ENCODE measurements at places on chromosomes 16 and 17.

GRCh38 chr17:58191241-58191896 is 1.2 kb upstream of the EPX start:
- no peak for DNase-seq

GRCh38 chr16:24999856-25000461 is 15.2 kb downstream of the ARHGAP17 start:
- DNase-seq, result no peak

DNA sequence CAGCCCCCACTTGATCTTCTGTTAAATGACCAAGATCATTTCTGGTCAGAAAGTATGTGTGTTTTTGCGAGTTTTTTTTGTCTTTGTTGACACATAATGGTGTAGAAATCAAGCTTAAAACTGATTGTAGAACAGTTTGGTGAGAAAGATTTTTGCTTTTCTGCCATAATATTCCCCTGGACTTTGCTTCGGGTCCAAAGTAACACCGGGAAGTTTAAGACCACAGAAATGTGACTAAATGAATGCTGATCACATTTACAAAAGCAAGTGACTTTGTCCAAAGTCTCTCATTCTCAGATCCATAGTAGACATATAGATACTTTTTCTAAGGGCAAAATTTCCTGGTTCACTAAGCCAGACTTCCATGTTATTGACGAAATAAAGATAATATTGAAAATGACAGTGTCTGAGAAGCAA is 2.6 kb downstream of the FAM20A start:
- no peak for DNase-seq

GRCh38 chr17:40947929-40948328 is 10.5 kb upstream of the KRT23 start:
- DNase-seq, result no peak

DNA sequence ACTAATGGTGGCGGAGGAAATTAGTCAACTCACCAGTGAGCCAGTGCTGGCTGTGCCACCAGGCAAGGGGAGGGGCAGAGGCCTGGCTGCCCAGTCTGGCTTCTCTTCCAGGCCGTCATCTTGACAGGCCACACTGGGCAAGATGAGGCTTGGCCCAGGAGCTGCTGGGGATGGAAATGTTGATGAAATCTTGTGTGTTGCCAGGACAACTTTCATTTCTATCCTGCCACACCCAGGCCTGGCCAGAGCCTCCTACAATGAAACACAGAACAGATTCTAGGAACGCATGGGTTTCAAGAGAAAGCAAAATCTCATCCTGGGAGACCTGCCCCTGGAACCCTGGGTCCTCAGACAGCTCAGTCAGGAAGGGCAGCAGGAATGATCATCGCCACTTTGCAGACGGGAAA is 9.3 kb downstream of the HEXIM2 start:
- no peak for DNase-seq

- no peak for DNase-seq
Observed at GRCh38 chr17:81021531-81022343, 13.2 kb upstream of the BAIAP2 start.

- DNase-seq, result no peak
Observed at GRCh38 chr16:20928774-20929411, 28.3 kb downstream of the LYRM1 start.

GRCh38 chr17:66506641-66507040 is 204.2 kb downstream of the PRKCA start:
- no peak for DNase-seq

DNA sequence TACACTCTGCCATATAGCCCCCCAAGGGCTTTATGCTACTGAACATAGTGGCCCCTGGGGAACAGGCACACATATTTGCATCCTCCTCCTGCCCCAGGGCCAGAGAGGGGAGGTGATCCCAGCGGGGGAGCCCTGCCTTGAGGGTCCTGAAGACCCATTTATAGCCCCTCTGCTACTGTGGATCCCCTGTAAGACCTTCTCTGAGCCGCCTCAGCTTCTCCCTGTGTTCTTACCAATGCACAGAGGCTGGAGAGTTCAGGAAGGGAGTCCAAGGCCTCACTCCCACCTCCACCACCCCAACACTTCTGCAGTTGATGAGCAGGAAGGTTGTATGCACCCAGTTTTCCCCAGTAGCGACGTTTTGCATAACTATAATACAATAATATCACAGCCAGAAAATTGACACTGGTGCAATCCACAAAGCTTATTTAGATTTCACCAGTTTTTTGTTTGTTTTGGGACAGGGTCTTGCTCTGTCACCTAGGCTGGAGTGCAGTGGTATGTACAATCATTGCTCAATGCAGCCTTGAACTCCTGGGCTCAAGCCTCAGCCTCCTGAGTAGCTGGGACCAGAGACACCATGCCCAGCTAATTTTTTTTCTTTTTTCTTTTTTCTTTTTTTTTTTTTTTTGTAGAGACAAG is 1.3 kb upstream of the FAM83G start:
- no peak for DNase-seq

- DNase-seq, result no peak
Observed at GRCh38 chr16:23515881-23516280, 5.6 kb upstream of the GGA2 start.

DNA sequence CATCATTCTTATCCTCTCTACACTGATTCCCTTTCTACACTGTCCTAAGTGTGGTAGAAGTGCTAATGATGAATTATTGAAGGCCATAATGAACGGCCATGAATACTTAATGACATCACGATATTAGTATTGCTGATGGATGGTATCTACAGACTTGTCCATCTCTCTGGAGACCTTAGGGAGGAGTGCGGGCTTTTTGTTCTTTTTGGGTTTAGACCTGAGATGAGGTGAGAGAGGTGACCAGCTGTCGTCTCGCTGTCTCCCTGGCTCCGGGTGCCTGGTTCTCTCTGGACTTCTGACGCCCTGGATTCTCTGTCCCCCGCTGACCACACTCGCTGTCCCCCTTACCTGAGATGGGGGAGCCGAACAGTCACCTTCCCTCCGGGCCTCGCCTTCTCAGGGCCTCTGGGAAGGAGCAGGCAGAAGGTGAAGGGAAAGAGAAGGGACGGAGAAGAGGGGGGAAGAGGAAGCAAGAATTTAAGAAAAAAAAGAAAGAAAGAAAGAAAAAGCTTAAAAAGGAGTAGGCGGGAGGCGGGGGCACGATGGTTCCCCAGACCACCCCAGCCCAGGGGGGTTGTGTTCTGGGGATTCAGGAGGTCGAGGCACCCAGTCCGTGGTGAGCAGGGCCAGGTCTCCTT is 17.1 kb downstream of the SGCA start:
- no peak for DNase-seq

DNA sequence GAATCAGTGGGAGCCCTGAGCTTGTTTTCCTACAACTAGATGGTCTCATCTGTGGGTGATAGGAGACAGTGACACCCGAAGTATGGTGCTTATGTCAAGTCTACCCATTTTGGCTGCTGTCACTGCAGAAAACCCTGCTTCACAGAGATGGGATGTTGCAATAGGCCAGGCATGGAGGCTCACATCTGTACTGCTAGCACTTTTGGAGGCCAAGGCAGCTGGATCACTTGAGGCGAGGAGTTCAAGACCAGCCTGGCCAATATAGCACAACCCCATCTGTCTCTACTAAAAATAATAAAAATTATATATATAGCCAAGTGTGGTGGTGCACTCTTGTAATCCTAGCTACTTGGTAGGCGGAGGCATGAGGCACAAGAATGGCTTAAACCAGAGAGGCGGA is 2.3 kb upstream of the HERPUD1 start:
- no peak for DNase-seq

DNA sequence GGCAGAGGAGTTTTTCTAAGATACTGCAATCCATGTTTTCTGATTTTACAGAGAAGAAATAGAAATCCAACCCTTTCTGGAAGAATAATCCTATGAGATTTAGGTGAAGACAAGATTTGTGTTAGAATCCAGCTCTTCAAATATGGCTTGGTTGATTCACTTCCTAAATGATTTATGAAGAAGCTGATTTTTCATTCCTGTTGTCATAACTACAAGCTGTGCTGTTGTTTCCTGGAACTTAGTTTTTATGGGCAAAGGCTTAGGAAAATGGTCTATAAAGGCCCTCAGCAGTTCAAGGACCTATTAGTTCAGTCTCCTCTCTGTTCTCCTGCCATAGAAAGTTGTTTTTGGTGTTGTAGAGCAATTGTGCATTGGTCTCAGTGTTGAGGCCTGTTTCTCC is 174.2 kb upstream of the FAM20A start:
- no peak for DNase-seq

DNA sequence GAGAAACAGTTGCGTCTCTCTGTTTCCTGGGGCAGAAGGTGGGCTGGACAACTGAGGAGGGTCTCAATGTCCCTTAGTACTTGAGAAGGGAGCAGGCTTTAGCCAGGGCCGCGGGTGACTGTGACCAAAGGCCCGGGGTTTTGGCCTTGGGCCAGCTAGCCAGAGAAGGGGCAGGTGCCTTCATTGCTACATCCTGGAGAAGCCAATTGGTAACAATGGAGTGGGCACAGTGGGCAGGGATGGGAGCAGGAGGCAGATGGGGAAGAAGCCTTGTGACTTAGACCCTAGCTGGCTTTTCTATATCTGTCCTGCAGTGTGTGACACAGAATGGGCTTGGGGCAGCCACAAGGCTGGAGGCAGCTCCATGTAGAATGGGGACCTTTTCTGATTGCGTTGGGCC is 46.0 kb downstream of the CLEC16A start:
- DNase-seq, result no peak

DNA sequence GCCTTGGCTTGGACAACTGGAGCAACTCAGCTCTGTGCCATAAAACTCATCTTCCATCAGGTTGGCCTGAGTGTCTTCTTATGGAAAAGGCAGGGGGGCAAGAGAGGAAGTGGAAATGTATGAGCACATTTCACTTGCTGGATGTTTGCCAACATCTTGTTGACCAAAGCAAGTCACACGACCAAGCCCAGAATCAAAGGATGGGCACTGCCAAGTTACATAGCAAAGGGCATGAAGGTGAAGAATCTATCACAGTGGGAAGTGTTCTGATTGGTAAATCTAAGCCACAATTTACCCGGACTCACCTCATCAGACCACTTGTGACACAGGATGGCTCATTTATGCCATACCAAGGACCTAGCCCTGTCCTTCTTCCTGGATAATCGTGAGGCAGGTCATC is 310.5 kb upstream of the IRX5 start:
- no peak for DNase-seq

GRCh38 chr16:29854520-29855100 is 8.4 kb downstream of the CDIPT start:
- no peak for DNase-seq

- no peak for DNase-seq
Observed at GRCh38 chr16:17358355-17358754, 112.4 kb downstream of the XYLT1 start.

GRCh38 chr17:79543531-79543930 is 67.3 kb downstream of the RBFOX3 start:
- no peak for DNase-seq

- DNase-seq, result no peak
Observed at GRCh38 chr17:27351759-27352158, 57.8 kb downstream of the WSB1 start.

GRCh38 chr16:87075319-87075860 is 241.8 kb downstream of the C16orf95 start:
- no peak for DNase-seq

GRCh38 chr16:85615014-85615851 is 2.1 kb downstream of the GSE1 start:
- peak; percentile 50 for DNase-seq

DNA sequence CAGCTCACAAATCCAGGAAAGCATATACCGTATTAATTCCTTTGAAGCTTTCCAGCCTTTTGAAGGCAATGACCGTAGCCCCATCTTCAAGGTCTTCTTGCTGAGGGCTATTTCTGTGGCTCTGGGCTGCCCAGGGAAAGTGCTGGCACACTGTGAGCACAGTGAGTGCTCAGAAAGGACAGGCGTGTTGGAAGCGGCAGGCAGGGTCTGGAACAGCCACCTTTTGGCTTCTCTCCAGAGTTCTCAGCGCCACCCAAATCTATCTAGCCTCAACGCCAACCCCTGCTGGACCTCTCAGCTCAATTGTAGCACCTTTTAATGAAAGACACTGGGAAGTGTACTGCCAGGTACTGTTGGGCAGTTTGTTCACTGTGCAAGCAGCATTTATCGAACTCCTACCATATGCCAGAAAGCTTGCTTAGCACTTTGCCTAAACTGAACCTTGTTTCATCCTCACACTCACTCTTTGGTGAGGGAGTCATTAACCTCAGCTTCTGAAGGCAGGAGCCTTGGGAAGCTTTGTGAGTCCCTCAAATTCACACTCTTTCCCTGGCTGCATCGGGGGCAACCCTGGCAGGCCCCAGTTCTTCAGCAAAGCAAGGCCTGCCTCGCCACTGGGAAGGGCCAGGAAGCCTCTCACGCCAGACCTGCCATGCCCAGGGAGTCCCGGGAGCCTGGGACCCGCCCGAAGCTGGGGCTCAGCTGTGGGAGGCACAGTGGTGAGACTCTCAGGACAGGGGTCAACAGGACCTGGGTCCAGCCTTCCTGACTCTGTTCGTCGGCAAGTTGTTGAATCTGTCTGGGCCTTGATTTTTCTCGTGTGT is 13.5 kb upstream of the CIBAR2 start:
- DNase-seq, result no peak

DNA sequence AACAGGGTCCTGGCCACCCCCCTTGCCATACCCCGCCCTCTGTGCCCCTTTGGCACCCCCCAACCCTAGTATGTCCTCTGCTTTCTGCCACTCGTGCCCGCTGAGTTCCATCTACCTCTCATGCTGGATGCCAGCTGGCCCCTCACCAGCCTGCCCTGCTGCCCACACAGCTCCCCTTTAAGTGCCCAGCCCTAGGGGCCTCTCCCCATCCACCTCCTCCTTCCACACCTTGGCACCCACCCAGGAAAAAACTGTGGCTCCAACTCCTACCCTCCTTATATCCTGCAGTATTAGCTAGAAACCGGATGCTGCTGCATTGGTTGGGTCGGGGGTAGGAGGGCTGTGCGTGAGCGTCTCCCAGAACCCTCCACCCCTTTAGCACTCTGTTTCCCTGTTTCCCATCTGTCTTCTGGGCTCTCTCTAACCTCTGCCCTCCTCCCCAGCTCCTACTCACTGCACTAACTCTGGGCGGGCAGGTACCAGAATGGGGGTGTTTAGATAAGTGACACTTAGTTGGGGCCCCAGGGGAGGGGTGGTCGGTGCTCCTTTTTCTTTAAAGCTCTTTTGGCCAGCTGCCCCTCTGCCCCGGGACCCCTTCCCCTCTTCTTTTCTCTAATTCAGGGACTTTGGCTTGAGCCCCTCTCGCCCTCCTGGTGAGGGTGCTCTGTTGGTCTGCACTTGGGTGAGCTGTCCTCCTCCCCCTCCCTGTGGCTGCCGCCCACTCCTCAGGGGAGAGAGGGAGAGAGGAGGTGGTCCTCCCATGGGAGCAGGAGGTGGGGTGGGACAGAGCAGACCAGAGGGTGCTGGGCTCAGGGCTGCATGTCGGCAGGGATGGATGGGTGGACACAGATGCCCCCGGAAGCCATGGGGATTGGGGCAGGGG is 9.9 kb downstream of the NR1D1 start:
- DNase-seq, result no peak

Measured in common myeloid progenitor, CD34-positive (primary cell).